Dermis blood vessel endothelial cell (primary cell): ENCODE measurements at places on chromosomes 3 and 15. TPM values are rescaled to one million over a fixed set of nuclear protein-coding genes. Genes with fewer than 3 reads are reported as not detected.

Gene SH3GL3
- total RNA-seq: not detected in 2 replicates

Gene CACNA1D
- total RNA-seq: not detected in 2 replicates

GRCh38 chr15:58535337-58535736, 103.5 kb downstream of the LIPC start:
- no peak for DNase-seq

DNA sequence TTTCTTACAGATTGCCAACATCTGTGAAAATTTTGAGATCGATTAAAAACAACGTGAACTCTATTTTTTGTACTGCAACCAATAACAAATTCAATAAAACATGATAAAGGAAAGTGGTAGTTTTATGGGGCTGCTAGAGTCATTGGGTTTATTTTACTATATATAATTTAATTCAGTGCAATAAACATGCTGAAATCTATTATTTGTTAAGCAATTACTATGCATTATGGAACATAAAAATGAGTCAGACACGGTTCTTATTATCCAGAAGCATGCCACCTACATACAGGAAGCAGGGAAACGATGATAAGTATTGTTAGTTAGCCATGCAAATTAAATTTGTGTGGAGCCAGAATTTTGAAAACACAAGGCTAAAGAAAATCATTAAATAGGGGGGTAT, 27.2 kb downstream of the NPHP3 start:
- peak; percentile 50 for DNase-seq

DNA sequence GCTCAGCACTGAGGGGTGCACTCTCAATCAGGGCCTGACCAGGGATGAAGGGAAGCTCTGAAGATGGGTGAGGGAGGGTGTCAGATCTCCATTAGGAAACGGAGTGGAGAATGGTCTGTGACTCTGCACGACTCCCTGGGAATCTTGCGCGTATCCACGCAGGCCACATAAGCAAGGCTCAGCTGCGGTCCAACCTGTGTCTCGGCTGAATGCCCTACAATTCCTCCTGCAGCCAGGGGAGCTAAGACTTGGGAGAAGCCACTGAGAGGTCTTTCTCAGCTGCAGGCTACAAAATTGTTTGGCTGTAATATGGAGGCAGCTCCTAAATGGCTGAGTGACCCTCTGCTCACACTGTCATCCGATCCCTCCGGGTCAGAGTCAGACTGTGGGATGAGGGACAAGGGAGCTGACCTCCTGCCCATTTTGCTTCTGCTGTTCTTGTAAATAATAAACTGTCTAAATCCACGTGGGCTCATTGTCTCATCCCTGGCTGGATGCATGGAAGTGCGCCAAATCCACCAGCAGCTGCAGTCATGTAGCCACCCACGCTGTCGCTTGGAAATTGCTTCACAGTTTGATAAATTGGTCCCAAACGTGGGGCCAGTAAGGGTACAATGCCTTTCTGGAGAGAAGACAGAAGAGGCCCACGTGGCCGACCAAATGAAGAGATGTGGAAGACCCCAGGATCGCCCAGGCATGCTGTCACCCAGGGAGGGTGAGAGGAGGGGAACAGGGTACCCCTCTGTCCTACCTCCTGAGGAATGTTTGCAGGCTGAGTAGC, 30.5 kb downstream of the ALS2CL start:
- no peak for DNase-seq

DNA sequence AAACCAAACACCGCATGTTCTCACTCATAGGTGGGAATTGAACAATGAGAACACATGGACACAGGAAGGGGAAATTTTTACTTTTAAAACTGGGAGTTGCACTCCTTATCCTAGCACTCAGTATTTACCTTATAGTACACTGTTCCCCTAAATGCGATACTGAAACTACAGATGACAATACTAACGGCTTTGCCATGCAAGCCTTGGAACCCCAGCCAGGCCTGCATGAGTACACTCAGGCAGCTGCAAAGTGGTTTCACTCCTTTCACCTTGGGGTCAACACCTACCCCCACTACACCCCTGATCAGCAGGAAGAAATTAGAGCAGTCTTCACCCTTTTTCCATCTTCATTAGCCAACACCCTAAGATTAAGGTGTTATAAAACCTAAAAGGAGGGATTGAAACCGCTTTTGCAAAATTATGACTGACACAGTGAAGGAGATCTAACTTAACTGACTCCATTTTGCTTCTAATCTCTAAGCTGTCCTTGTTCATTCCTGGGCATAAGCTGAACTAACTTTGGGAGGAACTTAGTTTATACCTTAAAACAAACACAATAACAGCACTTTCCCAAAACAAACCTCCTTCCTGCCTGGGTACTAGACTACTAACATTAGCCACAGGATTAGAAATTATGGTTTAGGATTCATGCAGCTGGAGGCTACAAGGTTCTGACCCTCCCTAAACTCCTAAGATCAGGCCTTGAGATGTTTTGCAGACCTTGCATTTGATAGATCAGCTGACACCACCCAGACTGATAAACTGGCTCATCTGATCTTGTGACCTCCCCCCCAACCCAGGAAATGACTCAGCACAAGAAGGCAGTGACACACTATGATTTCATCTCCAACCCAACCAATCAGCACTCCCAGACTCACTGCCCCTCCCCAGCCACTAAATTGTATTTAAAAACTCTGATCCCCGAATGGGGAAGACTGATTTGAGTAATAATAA, 452.1 kb upstream of the PPP2R3A start:
- DNase-seq: peak; percentile 5
